Bronchial smooth muscle cell (primary cell): ENCODE measurements at places on chromosomes 2 and 18. TPM values are rescaled to one million over a fixed set of nuclear protein-coding genes. Genes with fewer than 3 reads are reported as not detected.

The DPY30 gene
- total RNA-seq, result 58.0 and 68.9 TPM in 2 replicates

The SLC38A11 gene
- total RNA-seq, result 0.09 and 0.47 TPM in 2 replicates

The CPO gene
- 0.16 and 0.17 TPM in 2 replicates for total RNA-seq

The EML6 gene
- 0.17 and 0.63 TPM in 2 replicates for total RNA-seq

The ARHGEF4 gene
- total RNA-seq, result 2.2 and 5.2 TPM in 2 replicates

The LRATD1 gene
- under 0.01 TPM in 1 of 2 replicates, not detected in the other for total RNA-seq

The MAP3K19 gene
- not detected in 2 replicates for total RNA-seq

The EVX2 gene
- total RNA-seq, result not detected in 2 replicates

The SNTG2 gene
- total RNA-seq, result not detected in 2 replicates

The DCC gene
- 0.52 and 3.3 TPM in 2 replicates for total RNA-seq

The CHST9 gene
- not detected in 2 replicates for total RNA-seq

The SPRED2 gene
- 4.0 and 4.4 TPM in 2 replicates for total RNA-seq
